ENCODE measurements at places on chromosomes 7 and 10.
A peak's percentile ranks its signal among the peaks of the same experiment; 100 is the strongest.

GRCh38 chr10:10313149-10313835 is 704.4 kb upstream of the CELF2 start:
- no peak for DNase-seq

- no peak for DNase-seq
These were observed 147.8 kb upstream of the SEMA3E start for GRCh38 chr7:83796760-83797159.

DNA sequence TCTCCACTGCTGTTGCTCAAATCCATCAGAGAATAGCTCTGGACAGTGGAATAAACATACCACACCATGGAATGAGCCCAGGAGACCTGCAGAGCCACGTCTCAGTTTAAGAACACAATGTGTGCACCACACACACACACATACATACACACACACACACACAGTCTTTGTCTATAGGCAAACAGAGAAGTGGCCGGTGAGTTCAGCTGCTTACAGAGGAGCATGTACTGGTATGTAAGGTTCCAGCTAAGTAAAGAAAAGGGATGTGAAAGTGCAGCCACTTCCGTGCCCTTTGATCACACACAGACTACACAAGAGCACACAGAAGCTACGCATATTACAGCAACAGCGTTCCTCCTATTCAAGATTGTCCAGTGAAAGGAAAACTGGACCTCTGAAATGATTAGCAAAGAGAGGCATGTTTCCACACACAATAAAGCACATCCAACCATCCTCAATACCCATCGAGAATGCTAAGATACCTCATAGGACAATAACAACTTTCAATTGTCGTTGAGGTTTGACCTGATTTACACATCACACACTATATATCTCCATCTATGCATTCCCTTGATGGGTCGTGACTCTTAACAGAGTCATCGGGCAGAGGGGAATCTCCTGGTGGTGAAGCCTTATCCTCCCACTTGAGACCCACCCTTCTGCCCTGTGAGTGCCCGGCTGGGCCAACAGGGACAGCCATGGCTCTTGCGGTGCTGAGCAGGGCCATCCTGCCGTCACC is 23.6 kb downstream of the SLC35B4 start:
- peak; percentile 93 for DNase-seq

DNA sequence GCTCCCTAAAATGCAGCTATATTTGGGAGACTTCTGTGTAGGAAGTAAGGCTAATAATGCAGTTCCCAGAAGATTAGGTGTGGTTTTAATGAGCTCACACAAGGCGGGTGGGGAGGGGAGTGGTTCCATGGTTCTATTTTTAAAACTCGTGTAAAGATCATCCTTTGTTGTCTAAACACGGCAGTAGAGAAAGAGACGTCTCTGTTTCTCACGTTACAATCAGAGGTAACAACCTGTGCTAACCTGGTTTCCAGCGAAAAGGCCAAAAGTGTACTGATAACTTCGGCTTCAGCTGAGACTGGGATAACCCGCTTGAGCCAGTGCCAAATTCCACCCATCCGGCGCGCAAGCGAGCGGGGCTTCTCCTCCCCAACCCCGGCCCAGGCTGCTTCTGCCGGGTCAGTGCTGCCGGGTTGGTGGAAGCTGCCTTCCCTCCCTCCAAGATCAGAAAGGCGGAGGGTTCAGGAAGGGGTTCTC is 2.5 kb upstream of the MAP3K8 start:
- DNase-seq, result peak; percentile 52

DNA sequence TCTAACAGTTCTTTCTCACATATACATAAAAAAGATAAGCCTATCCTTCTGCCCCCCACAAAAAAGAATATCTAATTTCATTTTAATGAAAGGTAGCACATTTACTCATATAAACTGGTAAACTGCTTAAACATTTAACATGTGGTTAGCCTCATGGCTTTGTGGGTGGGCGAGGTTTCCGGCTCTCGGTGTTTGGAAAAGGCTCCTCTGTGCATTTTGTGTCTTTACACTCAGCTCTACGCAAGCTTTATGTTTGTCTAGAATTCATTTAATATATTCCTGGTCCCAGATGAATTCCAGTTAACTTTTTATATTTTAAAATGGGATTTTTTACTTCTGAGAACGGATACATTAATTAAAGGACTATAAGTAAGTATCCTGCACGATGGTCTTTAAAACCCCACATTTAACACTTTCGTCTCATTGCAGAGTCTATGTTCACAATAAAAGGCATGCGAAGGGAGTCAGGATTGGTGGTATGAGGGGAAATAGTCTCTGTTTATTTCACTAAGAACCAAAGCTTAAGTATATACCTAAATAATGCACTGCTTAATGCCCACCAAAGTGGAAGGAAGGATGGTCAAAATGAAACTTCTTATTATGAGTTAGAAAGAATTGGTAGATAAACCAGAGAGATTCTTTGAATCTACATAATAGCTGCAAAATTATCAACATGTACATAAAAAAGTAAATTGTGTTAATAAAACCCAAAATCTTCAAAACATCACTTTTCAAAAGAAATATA is 197.2 kb downstream of the CRPPA start:
- DNase-seq, result no peak

- DNase-seq, result peak; percentile 8
These were observed 64.4 kb upstream of the EMX2 start for GRCh38 chr10:117477961-117478670.

DNA sequence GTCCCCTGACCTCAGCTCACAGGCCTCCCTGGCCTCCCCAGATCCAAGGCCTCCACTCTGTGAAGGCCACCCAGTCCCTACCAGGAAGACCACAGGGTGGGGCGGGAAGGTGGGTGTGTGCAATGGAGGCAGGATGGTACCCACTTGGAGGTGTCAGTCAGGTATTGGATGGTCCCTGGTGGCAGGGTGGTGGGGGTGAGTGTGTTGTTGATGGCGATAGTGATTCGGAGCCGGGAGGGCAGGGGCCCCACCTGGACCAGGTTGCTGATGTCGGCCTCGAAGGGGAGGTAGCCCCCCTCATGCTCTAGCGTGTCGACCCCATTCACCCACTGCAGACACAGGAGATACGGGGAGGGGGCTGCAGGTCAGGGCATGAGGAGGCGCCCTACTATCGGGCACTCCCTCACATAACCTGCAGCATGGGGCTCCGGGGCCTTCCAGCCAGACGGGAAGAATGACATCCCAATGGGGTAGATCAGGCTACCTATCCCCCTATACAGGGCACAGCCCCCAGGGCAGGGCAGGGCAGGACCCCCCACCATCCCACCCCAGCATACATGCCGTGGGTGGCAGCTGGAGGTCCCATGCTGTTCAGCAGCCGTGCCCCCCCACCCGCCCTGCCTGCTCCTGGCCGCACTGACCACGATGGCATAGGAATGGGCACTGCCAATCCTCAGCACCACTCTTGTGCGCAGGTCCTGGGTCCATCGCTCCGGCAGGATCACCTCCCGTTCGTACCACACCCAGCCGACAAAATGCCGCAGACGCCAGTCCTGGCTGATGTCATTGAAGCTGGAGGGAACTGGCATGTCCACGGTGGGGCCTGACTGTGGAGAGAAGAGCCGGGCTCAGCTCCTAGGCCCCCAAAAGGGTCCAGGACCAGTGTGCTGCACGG is 2.2 kb downstream of the GUSB start:
- DNase-seq, result no peak

DNA sequence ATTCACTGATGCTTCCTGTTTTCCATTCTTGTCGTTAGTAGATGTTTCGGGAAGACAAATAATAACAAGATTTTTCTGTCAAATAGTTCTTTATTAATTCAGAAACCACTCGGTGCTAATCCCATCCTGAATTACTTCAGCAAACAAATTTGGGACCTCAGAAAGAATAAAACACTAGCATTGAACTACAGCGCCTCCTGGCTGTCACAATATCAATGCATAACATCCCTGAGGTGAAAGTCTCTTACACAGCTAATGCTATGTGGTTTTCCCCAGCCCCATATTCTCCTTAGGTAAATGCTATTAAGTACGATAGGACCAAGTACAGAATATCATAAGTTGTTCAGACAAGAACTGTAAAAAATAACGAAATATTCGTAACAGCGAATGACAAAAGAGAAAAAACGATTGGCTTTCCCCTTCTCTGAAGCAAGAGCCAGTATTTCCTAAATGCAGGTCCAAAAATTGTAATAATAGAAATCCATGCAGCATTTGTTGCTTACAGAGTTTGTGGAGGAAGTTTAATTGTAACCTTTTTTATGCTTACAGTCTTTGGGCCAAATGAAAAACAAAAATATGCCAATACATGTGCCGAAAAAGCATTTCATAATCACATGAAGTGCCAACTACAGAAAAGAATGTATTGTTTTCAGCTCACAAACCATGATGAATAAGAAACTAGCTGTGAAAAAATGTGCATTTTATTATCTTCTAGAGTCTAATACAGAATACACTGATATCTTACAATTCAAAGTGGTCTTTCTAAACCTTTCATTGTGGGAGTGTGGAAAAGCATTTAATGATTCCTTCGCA is 47.3 kb downstream of the MYPN start:
- peak; percentile 64 for DNase-seq

DNA sequence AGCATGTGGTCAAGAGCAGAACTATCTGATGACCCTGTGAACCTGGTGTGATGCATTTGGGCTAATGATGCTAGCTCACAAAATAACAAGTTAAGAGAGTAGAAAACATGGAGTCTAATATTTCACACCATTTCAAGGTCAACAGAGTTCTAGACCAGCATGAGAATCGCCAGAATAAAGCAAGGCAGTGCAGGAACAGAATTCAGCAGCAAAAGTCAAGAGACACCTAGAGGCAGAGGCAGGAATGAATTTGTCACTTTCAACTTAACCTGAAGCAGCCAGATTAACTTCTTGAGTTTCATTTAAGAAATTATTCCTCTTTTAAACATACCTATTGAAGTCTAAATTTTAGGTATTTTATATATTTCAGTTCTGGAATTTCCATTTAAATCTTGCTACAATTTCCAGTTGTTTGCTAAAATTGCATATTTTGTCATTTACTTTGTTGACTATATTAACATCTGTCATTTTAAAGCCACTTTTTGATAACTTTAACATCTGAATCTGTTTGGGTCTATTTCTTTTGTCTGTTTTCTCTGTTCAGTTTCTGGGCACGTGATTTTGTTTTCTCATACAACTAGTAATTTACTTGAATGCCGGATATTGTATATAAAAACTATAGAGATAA is 44.2 kb upstream of the PRSS58 start:
- DNase-seq, result no peak

DNA sequence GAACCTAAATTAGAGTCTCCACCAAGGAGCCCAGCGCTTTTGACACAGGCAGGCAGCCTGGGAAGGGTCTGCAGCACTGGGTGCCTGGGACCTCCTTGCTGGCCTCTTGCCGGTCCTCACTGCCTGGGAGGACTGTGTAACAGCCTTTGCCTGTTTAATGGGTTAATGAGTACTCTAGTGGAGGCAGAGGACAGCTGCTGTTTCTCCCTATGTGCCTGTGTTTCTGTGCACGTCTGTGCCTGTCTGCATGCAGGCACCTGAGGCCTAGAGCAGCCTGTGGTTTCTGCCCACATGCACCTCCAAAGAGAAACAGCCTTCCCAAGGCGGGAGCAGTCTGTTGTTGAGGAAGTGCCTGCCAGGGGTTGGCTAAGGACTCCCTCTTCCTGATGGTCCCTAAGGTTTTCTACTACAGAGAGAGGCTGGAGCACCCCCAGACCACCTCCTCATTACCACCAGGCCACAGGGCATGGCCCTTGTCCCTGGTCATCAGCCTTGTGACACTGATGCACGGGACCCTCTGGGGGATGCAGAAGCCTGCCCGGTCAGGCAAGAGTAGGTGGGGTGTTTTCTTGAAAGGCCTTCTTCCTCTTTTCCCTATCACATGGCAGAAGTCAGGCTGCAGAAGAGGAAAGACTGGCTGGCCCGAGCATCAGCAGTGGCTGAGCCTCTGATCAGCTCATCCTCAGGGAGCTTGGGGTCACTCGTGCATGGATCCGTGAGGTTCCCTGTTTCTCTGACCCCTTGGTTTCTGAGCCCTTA is 14.2 kb downstream of the SLC29A3 start:
- peak; percentile 94 for DNase-seq

DNA sequence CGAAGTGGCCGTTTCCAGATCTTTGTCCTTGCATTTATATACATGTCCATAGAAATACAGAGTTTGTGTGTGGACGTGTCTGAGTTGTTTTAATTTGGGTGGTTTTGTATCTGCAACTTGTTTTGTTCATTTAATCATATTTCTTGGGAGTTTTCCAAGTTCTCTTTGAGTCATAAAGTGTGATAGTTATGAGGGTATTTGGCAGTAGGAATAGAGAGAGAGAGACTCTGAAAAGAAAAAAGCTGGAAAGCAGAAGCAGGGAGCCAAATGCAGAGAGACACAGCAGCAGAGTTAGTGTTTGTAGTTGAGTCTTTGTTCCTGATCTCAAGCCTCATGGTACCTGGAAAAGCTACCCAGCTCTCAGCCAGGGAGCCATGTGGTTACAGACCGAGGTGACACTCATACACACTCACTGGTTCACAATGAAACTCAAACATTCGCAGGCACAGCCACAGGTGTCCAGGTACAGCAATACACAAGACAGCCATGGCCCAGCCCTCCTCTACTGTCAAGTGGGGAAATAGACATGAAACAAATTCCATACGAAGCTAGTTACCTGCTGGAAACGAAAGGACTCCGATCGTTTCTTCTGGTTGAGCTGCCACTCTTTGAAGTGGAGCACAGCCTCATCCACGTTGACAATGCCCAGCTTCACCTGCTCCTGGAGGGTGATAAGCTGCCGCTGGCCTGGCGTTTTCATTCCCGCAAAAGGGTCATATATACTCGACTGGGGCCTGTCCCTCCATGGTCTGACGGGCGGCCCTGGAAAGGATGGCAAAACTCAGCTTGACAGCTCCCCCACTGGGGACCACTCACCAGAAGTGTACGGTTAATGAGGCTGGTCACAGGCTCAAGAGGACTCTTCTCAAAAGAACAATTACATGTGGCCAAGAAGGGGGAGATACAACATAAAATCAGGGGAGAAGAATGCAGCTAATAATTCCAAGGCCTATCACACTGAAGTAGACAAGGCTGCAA is 33.3 kb upstream of the TM9SF3 start:
- no peak for DNase-seq

GRCh38 chr10:121988361-121989324 is at the start of gene TACC2:
TACC2 (plus strand) TSS chr10:121989163; CDS start chr10:122021982, 32,819 bp downstream.
- DNase-seq, result no peak

GRCh38 chr7:140230516-140230860 is 53.7 kb upstream of the KDM7A start:
- no peak for DNase-seq

- DNase-seq, result peak; percentile 39
These were observed 61.8 kb downstream of the ADD3 start for GRCh38 chr10:110069502-110069982.

- no peak for DNase-seq
These were observed 10.8 kb downstream of the GIMAP6 start for GRCh38 chr7:150621376-150621775.

DNA sequence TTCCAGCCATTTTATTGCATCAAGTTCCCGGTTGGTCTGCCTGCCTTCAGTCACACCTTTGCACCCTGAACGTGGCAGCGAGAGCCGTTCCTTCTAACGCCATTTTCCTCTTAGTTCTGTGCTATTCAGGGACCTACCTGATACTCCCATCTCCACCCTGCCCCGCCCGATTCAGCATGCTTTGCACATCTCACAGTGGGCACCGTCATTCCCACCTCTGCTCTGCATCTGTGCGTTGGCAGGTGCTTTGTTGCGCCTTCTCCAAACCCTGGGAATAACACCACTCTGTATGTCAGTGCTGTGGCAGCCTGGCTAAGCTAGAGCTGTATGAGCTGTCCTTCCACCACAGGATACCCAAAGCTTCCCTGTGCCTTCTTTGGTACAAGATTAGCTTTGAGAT is 96.8 kb downstream of the ACTR3B start:
- DNase-seq, result no peak
